ENCODE measurements at places on chromosomes 1 and 21.

DNA sequence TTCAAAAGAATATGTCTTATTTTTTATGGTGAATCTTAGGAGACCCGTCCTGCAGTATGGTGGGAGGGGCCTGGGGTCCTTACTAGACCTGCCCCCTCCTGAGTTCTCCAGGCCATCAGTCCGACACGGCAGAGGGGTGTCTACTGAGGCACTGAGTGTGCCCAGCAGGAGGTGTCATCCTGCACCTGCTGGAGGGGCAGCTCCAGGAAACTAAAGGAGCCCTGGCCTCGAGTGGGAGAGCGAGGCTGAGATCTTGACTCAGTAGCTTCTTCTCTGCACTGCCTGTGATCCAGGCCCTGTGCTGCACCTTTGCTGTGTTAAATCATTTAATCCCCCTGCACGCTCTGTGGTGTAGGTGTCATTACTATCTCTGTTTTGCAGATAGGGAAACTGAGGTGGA lies 587.7 kb downstream of the PTPRU start:
- no peak for DNase-seq

DNA sequence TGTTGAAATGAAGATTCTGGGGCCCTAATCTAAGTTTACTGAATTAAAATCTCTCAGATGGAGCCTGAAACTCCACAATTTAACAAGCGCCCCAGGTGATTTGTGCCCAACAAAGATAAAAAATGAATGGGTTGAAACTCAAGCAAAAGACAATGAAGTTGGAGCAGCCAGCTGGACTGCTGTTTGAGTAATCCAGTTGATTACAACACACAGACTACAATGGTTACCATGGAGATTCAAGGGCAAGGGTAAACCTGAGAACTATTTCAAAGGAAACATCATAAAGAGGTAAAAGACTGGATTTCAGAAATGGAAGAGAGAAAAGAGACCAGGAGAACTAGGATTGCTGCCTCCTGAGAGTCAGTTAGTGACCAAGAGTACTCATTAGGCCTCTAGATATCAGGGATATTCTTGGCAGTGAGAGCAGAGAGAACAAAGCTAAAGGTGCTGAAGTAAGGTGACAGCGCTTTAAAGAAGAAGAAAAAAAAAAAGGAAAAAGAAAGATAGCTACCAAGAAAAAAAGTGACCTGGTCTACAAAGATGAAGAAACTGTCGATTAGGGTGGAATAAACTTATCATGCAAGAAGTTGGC lies 44.5 kb downstream of the LRRC53 start:
- no peak for DNase-seq

DNA sequence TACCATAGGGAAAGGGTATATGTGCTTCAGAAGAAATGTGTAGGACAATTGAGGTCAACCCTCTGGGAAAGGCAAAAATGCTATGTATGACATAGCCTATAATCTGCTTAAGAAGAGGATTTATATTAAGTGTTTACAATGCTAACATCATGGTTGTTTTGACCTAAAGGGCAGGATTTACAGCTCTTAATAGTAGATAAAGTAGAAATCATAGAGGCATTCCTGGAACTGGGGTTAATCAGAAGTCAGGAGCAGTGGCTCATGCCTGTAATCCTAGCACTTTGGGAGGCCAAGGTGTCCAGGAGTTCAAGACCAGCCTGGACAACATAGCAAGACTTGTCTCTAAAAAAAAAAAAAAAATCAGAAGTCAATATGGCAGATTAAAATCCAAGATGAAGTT lies 8.7 kb upstream of the RPL11 start:
- no peak for DNase-seq

DNA sequence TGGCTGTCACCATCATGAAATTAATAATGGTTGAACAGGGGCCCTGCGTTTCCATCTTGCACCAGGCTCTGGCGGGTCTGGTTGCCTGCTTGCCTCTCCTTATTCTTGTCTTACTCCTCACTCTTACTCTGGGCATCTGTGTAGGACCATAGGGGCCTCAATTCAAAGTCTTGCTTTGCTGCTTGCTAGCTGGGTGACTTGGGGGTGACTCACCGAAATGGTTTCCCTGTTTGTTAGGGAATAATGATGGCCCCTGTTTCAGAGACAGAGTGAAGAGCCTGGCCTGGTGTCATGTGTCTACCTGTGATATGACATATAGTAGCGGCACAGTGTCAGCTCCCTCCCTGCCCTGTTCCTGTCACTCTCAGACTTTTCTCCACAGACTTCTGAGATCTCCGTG lies 24.6 kb downstream of the KCNC4 start:
- no peak for DNase-seq

- DNase-seq, result no peak
Measured at GRCh38 chr1:38872401-38873026, 634 bp downstream of the MYCBP start.

DNA sequence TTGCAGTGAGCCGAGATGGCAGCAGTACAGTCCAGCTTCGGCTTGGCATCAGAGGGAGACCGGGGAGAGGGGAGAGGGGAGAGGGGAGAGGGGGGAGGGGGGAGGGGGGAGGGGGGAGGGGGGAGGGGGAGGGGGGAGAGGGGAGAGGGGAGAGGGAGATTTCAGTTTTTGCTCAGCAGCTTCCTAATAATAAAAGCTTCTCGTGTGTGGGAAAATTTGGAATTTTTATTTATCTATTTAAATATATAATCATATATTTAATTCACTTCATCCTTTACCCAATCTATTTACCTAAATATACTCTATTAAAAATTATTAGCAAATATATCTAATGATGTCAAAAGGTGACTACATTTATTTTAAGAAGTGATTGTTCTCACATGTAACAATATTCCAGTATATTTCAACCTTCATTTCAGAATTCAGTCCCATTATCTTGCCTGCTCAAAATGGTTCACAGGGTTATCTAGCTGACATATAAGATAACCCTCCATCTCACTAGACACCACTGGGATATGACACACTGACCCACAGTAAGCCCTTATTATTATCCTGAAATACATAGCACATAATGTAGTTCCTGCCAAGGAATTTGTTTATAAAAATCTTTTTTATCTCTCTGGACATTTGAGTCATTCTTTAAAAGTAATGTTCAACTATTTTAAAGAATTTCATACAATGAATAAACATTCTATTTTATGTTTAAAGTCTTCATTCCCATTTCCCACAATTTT lies 105.9 kb downstream of the GPATCH2 start:
- DNase-seq, result no peak

DNA sequence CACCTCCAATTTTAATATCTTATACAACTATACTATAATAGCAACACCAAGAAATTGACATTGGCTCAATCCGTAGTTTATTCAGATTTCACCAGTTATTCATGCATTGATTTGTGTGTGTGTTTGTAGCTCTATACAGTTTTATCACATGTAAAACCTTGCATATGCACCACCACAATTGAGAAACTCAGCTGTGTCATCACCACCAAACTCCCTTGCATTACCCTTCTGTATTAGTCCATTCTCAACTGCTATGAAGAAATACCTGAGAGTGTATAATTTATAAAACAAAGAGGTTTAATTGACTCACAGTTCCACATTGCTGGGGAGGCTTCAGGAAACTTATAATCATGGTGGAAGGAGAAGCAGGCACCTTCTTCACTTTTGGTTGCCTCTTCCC lies 162.1 kb downstream of the PATJ start:
- DNase-seq, result no peak

DNA sequence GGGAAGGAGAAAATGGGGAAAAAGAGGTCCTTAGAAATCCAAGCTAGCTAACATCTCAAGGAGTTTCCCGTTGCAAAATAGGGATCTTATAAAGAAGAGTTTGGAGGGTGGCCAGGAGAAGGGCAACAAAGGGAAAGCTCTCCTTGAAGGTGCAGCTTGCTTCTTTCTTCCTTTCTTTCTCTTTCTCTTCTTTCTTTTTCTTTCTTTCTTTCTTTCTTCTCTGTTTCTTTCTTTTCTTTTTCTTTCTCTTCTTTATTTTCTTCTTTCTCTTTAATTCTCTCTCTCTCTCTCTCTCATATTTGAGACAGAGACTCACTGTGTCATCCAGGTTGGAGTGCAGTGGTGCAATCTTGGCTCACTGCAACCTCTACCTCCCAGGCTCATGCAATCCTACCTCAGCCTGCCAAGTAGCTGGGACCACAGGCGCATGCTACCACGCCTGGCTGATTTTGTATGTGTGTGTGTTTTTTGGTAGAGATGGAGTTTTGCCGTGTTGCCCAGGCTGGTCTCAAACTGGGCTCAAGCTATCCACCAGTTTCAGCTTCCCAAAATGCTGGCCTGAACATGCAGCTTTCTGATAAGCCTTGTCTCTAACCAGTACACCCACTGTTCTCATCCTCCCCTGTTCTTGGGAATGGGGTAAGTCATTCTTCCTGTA lies 44.4 kb downstream of the RNF11 start:
- no peak for DNase-seq

Data from forelimb muscle (tissue), 1 donor.